ENCODE measurements at places on chromosomes 16 and 17.

- DNase-seq, result peak; percentile 15
These were observed 11.4 kb downstream of the NETO2 start for GRCh38 chr16:47132308-47132707.

GRCh38 chr16:20409398-20410120 is at the start of gene ACSM5:
Gene ACSM5 (plus strand): TSS chr16:20409534. CDS start chr16:20411485, 1,951 bp downstream.
- no peak for DNase-seq

DNA sequence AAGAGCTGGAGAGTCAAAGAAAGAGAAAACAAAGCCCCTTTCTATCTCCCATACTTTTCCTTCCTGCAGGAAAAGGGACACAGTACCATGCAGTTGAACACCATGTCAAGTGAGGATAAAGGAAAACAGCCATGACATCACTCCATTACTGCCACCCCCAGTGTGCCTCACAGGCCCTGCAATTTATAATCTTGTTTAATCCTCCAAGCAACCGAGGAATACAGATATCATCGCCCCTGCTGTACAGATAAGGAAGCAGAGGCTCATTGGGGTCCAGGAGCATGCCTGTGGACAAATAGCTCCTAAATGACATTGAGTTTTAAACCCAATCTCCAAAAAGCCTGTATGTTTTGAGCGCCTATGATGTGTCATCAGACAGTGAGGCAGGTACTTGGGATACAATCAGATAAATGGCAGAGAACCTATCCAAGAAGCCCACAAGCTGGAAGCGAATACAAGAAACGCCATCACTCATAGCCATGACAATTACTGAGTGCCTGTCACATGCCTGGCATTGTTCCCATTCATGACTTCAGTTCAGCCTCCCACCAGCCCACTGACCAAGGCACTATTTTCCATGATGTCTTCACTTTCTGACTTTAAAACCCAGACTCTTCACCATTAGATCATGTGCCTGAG is 45.5 kb downstream of the CPPED1 start:
- no peak for DNase-seq

- peak; percentile 53 for DNase-seq
These were observed 3.2 kb downstream of the SMURF2 start for GRCh38 chr17:64658931-64659330.

- no peak for DNase-seq
These were observed 477 bp upstream of the OSGIN1 start for GRCh38 chr16:83952587-83952939.

DNA sequence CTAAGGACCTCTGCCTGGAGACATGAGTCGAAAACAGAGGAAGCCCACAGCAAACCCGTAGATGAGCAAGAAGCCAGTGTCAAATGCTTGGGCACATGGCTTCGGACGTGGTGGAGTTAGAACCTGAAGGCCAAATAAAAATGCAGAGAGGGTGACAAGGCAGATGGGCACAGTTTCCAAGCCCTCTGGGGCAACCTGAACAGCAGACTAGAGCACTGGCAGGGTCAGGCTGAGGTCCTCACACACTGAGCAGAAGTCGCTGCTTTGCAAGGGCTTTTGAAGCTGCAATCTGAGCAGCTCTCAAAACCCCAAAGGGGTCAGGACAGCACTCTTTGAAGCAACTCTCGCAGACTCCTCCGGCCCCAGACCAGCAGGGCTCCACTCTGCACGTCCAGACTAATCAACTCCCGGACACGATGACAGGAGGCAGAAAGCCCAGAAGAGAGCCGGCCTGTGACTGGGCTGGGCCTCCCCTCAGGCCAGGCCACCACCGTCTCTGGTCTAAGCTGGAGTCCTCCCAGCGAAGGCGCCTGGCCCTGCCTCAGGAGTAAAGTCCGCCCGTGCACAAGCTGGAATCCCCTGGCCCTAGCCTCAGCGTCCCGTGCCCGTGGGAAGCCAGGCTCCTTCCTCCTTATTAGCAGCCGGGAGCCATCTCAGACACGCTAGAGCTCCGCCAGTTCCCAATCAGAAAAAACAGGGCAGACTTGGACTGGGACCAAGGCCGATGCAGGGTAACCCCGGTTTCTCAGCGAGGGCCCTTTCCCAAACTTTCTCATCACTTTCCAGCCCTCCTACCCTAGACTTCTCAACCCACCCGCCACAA is 924 bp downstream of the SMARCD2 start:
- no peak for DNase-seq

GRCh38 chr16:70255574-70255973 is 3.8 kb upstream of the EXOSC6 start:
- no peak for DNase-seq

- no peak for DNase-seq
These were observed 14.4 kb upstream of the FBXO47 start for GRCh38 chr17:38981636-38982035.

DNA sequence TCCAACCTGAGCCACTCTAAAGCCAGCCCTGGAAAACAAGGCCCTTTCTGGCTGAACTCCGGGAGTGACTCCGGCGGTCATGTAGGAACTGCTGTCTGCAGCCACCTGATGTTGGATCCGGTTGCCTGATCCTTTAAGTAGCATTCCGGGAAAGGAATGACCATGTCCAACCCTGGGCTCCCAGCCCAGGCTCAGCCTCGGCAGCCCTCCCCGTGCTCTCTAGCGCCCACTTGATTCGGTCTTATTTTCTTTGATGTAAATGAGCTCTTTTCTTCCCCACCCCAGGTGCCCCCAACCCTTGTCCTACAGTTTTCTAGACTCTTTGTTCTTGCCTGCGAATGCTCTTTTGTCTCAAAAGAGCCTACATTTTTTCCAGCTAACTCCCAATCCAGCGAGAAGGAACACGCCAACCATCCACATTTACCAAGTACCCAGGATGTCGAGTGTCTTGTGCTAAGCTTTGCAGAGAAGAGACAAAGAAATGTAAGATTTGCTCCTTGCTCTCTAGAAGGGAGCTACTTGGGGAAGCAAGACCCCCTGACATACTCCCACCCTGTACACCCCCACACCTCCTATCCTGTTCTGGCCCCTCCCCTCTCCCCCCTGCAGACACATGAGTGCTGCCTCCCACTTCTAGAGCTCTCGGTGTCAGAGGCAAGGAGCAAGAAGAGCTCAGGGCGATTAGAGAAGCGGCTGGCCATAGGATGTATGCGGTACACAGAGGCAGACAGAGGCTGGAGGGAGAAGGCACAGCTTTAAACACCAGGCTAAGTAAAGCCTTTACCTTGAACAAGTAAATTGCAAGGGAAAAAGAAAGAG is 53.8 kb downstream of the COG7 start:
- no peak for DNase-seq

DNA sequence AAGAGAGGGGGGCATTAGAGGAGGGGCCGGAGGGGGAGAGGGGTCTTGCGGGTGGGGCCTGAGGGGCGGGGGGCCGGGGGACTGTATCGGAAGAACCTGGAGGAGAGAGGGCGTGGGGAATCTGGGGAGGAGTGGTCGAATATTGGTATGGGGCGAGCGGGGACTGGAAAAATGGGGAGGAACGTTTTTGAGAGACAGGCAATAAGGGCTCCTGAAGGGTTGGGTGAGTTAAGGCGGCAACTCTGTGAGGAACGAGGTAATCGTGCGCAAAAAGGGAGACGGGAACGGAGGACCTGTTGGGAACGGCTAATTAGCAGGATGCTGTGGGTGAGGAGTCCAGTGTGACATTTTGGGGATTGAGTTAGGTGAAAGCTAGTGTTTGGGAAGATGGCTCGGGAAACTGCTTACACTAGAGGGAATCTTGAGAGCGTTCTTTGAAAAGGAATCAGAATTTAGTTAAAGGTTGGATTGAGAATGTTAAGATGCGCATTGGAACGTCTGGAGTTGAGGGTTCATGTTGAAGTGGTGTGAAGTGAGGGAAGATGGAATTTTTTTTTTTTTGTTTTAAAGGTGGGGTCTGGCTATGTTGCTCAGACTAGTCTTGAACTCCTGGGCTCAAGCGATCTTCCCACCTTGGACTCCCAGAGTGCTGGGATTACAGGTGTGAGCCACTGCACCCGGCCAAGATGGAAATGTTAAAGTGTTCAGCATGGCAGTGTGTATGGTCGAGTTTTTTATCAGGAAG is 662 bp downstream of the WIPF2 start:
- DNase-seq, result peak; percentile 72

DNA sequence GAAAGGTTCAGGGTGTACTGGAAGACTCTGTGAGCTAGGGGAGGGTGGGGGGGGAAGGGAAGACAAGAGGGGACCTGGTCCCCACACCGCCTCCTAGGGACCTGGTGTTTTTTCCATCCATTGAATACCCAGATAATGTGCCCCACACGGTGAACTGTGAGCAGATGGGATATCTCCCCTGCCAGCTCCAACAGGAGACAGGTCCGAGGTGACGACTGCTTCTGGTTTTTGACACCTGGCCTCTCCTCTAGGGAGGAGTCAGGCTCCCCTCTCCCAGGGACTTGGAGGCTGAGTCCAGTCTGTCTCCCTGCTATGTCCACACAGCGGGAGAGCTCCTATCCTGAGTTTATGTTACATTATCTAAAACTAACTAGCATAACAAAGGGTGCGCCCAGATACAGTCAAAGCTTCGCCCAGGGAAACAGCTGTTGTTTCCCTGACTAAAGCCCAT is 1.8 kb downstream of the MARVELD3 start:
- DNase-seq, result no peak

GRCh38 chr17:2885733-2886132 is 89.5 kb downstream of the RAP1GAP2 start:
- no peak for DNase-seq

- no peak for DNase-seq
These were observed 175.0 kb downstream of the AIPL1 start for GRCh38 chr17:6259899-6260298.

- DNase-seq, result no peak
These were observed 4.3 kb downstream of the USP32 start for GRCh38 chr17:60387666-60388065.

DNA sequence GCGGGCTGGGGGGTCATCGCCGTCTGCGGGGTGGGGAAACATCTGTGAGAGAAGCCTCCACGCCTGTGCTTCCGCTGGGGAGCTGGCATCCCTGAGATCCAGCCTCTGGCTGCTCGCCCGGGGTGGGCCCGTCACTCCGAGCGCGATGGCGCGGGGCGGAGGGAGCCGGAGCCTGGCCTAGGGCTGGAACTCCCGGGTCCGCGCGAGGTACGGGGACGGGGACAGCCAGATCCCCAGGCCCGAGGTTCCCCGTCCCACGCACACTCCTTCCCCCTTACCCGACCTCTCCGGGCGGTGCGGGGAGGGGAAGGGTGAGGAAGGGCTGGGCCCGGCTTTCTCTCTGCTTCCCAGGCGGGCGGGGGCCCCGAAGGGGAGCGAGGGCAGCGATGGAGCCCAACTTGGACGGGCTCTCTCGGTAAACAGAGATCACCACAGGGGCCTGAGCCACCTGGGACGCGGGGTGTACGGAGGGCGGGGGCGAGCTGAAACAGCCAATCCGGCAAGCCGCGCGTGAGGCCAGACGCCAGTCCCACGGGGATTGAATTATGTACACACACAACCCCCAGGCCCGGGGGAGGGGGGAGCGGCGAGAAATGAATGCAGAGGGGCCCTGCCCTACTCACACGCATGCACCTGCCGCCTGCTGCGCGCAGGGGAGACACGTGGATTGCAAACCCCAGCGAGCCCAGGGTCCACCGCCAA is at the start of gene SLC16A11:
SLC16A11 (minus strand) TSS at position 596 of the 702 bp plus-strand sequence; CDS start at position 17, 579 bp downstream.
- DNase-seq, result no peak

- DNase-seq, result no peak
These were observed 818 bp upstream of the CBX8 start for GRCh38 chr17:79797492-79798298.

DNA sequence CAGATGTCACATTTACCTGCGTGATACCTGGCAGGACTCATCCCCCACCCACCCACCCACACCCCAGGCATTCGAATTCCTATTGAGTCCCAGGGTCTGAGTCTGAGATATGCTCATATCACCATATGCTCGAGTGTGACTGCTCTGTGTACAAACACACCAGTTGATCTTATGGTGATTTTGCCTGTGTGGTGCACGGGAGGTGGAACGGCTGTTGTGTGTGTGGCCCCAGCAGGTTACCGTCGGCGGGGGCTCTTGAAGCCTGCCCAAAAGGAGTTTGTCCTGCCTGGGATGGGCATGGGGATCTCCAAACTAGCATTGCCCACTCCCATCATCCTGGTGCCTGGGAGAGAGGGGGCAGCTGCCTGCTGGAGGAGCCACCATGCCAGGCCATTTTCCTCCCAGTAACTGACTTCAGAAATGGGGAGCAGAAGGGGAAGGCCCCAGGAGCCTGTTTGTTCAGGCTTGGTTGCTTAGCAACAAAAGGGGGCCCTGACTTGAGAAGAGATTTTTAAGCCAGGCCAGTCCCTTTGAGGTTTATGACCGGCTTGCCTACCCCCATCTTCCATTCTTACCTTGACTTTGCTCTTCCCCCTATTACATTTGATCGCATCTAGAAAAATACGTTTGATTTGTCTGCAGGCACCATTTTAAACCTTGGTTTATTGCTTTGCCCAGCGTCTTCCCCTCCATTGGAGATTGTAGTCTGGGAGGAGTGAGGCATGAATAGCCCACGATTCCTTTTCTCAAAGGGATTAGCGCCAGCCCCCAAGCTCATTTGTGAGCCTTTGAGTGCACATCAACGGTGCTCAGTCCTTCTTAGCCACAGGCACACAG is 217.7 kb downstream of the CCDC182 start:
- no peak for DNase-seq

- DNase-seq, result no peak
These were observed 5.9 kb upstream of the MSLN start for GRCh38 chr16:754656-755055.

- DNase-seq, result no peak
These were observed 296.9 kb downstream of the ZFHX3 start for GRCh38 chr16:72751076-72751475.

- DNase-seq, result peak; percentile 40
These were observed 1.1 kb downstream of the CHTF8 start for GRCh38 chr16:69131167-69131838.

DNA sequence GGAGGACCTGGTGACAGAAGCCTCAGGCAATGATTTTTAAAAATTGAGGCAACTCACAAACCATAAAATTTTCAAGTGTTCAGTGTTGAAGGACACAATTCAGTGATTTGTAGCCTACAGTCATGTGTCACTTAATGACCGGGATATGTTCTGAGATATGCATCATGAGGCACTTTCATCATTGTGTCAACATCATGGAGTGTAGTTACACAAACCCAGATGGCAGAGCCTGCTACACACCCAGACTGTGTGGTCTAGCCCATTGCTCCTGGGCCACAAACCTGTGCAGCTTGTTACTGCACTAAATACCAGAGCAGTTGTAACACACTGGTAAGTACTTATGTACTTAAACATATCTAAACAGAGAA is 1.6 kb downstream of the PRSS41 start:
- no peak for DNase-seq

DNA sequence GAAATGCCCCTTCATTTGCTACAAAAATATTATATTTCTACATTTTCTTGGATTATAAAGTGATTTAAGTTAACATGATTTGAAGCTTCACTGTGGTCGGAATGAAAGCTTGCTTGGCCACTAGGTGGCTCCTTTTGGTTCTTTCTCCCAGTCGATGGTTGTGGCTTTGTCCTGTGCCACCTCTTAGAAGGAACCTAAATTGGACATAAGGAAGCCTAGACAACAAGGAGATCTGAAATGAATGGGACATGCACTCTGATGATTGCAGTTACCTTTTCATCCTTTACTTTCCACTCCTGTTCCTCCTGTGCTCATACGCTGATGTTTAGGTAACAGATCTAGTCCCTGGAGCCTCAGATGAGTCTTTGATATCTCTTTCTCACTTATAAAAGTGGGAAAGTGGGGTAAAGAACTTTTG is 39.2 kb downstream of the FTO start:
- DNase-seq, result no peak

GRCh38 chr16:88510091-88510994 is 57.3 kb downstream of the ZFPM1 start:
- DNase-seq, result no peak

- no peak for DNase-seq
These were observed 91.0 kb downstream of the GSG1L start for GRCh38 chr16:27972500-27972899.

GRCh38 chr16:62970851-62971250 is 934.6 kb upstream of the CDH8 start:
- no peak for DNase-seq

Measured in SW 1271 (cell line).